Tongue (tissue), 3 donors: ENCODE measurements at places on chromosomes 5 and 9. TPM values are rescaled to one million over a fixed set of nuclear protein-coding genes. Genes with fewer than 3 reads are reported as not detected.

- DNase-seq = no peak
Measured at GRCh38 chr9:16363916-16364315, 506.6 kb downstream of the BNC2 start.

GRCh38 chr9:38720083-38720745 lies at the start of gene FAM240B:
Gene FAM240B (minus strand): TSS chr9:38720133. CDS start chr9:38703999, 16,134 bp downstream.
- DNase-seq = peak; percentile 14

- DNase-seq = no peak
Measured at GRCh38 chr5:115297031-115297430, 577 bp upstream of the CCDC112 start.

SPINK13 gene
- total RNA-seq = not detected

GRM6 gene
- total RNA-seq = not detected

ANKH gene
- total RNA-seq = 35.8 TPM

GRCh38 chr5:165076686-165077085 lies 1571.3 kb downstream of the MAT2B start:
- DNase-seq = no peak

GFI1B gene
- total RNA-seq = 0.51 TPM

DNA sequence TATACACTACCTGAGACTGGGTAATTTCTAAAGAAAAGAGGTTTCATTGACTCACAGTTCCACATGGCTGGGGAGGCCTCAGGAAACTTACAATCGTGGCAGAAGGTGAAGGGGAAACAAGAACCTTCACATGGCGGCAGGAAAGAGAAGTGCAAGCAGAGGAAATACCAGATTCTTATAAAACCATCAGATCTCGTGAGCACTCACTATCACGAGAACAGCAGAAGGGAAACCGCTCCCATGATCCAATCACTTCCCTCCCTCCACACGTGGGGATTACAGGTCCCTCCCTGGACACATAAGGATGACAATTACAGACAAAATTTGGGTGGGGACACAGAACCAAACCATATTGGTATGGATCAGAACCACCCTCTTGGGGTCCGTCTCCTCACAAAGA lies 44.2 kb upstream of the SPIN1 start:
- DNase-seq = no peak

DNA sequence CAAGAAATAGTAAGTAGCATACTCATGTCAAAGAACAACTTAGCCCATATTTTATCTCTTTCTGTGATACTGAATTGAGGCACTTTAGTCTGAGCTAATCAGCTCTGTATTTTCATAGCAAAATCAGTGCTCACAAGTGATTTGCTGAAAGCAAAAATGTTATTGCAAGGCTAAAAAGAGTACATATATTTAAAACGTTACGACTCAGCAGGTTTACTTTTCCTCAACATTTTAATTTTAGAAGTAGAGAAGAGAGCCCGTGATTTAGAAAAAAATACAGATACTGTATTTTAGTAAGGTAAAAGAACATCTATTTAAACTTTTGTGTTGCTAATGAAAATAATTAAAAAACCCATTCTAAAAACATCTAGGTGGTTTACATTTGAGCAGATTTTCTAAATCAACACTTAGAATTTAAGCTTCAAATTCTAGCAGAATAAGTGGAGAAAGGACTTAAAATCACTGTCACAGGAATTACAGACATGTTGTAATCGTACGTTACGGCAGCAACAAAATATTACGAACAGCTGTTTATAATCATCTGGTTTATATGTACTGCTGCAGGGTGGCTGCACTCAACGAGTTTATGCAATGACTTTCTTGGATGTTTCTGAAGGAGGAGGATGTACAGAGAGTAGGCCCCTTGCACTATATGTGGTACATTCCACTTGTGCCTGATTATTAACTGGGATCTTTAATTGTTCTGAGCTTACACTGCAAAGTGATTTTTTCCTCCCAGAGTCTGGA lies 20.1 kb downstream of the SREK1 start:
- DNase-seq = peak; percentile 23

- no peak for DNase-seq
Measured at GRCh38 chr5:62568800-62569432, 9.7 kb upstream of the LRRC70 start.

FAM169A gene
- total RNA-seq = 1.8 TPM

DNA sequence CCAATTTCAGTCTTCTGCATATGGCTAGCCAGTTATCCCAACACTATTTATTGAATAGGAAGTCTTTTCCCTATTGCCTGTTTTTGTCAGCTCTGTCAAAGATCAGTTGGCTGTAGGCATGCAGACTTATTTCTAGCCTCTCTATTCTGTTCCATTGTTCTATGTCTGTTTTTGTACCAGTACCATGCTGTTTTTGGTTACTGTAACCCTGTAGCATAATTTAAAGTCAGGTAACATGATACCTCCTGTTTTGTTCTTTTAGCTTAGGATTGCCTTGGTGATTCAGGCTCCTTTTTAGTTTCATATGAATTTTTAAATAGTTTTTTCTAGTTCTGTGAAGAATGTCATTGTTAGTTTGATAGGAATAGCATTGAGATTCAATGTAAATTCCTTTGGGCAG lies 104.9 kb upstream of the SLCO6A1 start:
- DNase-seq = no peak

GRCh38 chr5:54624805-54625568 lies 107.4 kb downstream of the SNX18 start:
- no peak for DNase-seq

P4HA2 gene
- total RNA-seq = 87.2 TPM

DNA sequence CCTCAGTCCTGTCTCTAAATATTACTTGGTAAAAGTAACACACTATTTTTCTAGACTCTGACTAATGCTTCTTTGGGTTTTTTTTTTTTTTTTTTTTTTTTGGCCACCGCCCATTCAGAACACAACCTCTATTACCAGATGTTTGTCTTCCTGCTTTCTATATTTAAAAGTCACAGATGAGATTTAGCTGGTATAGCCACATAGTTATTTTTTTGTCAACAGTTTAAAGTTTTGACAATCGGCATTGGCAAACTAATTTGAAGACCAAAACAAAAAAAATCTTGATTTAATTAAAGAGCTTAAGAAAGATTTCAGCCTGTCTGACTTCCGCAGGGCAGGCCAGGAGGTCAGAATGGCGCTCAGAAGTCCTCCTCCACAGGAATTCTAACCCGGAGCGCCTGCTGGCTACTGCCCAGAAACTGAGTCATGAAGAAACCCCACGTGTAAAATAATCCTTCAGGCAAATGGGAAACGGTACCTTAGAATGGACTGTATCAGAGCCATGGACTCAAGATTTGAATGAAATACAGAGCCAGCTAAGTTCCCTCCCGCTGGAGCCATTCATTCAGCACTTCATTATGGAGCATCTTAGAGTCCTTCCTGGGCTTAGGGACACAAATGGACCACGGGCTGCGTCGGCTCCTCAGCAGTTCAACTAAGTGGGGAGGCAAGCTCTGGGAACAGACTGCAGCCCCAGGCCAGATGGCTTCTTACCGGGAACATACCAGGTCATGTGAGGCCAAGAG lies 55.6 kb downstream of the PTPDC1 start:
- peak; percentile 89 for DNase-seq

GRCh38 chr5:172370648-172371545 lies 83.4 kb downstream of the SH3PXD2B start:
- no peak for DNase-seq

PCA3 gene
- total RNA-seq = 0.62 TPM

GRCh38 chr5:157143127-157143971 lies 684 bp upstream of the MED7 start:
- peak; percentile 72 for DNase-seq
